Activated CD4-positive, alpha-beta T cell treated with anti-CD3 and anti-CD28 coated beads, Interleukin-2, amount 10 ng/mL, durations not matched to agents 24 days and 14 days (primary cell): ENCODE measurements at places on chromosomes 16 and 17.

DNA sequence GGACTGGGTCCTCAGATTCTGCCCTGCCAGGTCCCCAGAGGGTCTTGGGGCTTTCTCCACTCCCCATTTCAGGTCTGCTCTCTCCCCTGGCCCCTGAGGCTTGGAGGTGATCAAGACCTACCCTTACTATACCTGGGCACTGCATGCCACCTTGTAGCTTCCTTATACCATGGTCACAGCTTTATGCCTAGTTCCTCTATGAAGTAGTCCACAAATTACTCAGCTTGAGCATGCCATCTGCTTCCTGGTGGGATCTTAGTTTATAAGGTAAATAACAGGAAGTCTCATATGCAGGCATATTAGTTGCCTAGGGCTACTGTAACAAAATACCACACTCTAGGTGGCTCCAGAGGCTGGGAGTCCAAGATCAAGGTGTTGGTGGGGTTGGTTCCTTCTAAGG, 11.0 kb upstream of the PMFBP1 start:
- no peak overlapping the region for H3K27ac ChIP-seq
- no peak overlapping the region for H3K4me3 ChIP-seq
- H3K4me1 ChIP-seq: no peaks in the 10 kb centered on the region

GRCh38 chr17:16465861-16466338, 26.1 kb downstream of the LRRC75A start:
- H3K4me3 ChIP-seq: no peak overlapping the region
- peaks cover 2% of the 10 kb centered on the region for H3K36me3 ChIP-seq
- no peaks in the 10 kb centered on the region for H3K27me3 ChIP-seq
- H3K4me1 ChIP-seq: peaks cover 2% of the 10 kb centered on the region
- no peak for DNase-seq

- peak overlapping the region; percentile 93 for H3K27ac ChIP-seq
- H3K4me3 ChIP-seq: peak overlapping the region; percentile 89
- peaks cover 6% of the 10 kb centered on the region for H3K27me3 ChIP-seq
Observed at GRCh38 chr17:35373984-35374765, 754 bp upstream of the SLFN11 start.

GRCh38 chr17:68431661-68432071, 25.6 kb downstream of the WIPI1 start:
- DNase-seq: peak; percentile 84
- H3K4me3 ChIP-seq: no peak overlapping the region
- peaks cover 38% of the 10 kb centered on the region for H3K36me3 ChIP-seq
- no peaks in the 10 kb centered on the region for H3K27me3 ChIP-seq

- H3K36me3 ChIP-seq: peaks cover 41% of the 10 kb centered on the region
- H3K27me3 ChIP-seq: no peaks in the 10 kb centered on the region
- DNase-seq: no peak
- no peak overlapping the region for H3K4me3 ChIP-seq
Observed at GRCh38 chr16:88726981-88727380, 20.7 kb downstream of the CTU2 start.
